ENCODE measurements at places on chromosomes 1 and 21.

GRCh38 chr21:45261093-45261492 lies 26.6 kb downstream of the POFUT2 start:
- DNase-seq: no peak

GRCh38 chr1:147904726-147905125 lies 2.1 kb downstream of the GJA8 start:
- no peak for DNase-seq

DNA sequence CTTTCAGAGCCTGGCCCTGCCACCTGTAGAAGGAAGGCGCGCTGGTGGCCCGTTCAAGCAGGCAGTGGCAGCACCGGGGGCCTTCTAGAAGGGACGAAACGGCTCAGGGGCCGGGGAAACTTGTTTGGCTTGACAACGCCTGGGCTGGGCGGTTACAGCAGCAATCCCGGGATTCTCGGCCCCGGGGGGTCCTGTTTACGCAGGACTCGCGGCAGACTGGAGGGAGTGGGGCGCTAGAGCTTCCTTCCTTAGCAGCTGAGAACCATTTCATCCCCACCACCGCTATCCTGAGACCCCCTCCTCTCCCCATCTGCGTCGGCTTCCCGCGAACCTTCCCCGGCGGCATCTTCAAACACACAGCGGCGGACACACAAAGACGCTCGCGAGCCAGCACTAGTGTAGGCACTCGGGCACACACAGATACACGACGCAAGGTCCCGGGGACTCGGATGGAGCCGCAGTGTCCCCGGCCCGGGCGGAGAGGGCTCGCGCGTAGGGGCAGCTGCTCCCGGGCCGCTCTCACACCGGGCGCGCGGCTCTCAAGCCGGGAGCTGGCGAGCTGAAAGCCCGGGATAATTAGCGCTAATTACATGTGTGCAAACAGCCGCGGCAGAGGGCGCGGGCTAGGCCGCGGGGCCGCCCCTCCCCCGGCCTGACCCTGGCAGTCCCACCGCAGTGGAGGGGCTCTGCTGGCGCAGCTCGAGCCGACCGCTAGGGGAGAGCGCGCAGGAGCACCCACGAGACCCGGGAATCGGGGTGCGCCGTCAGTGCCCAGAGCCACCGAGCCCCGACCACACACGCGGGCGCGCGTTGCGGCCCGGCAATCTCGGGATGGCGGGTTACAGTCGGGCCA lies 271.4 kb downstream of the FOXD2 start:
- DNase-seq: no peak

DNA sequence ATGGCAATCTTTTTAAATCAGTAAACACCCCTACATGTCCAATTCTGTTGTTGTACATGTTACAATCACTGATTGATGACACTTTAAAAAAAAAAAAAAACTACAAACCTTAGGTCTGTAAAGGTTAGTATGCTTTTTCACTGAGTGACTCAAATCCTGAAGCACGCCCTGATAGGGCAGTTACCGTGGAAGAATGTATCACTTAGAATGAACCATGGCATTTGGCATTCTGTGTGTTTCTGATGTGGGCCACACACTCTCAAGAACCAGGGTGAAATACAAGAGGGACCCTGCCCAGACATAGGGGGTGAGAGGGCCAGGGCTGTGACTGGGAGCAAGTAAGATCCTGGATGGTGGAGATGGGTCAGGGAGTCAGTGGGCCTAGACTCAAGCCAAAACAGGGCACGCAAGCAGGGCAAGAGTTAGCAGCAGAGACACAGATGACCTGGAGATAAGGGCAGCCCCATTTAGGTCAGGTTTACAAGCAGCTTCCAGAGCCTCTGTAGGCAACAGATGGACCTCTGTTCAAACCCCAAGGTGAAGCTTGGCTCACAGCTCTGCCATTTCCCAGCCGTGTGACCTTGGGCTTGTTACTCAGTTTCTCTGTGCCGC lies 47.6 kb upstream of the DMRTB1 start:
- DNase-seq: peak; percentile 25

DNA sequence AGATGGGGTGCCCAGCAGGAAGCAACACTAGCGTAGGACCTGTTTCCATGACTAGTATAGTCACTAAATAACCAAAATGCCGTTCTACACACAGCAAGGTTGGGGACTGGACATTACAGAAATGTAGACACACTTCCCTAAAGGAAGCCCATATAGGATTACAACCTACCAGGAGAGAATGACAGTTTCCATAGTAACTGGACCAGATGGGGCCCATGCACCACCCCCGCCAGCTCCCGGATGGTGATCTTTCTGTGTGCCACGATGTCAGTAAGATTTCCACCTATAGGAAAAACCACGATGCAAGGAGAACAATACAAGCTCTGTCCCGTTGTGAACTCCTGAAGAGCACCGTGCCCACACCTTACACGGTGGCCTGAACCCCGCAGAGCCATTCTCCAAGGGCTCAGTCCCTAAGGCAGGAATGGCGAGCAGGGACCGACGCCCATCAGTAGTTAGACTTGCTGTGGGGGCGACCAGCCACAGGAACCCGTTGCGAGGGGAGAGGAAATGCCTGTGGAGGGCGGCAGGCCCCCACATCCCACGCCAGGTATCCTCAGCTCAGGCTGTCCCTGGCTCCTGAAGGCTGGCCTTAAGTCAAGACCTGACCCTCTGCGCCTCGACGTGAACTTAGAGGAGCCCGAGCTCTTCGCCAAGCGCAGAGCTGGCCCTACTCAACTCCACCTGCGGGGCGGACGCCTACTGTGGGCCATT lies 13.6 kb upstream of the CEP85 start:
- no peak for DNase-seq

DNA sequence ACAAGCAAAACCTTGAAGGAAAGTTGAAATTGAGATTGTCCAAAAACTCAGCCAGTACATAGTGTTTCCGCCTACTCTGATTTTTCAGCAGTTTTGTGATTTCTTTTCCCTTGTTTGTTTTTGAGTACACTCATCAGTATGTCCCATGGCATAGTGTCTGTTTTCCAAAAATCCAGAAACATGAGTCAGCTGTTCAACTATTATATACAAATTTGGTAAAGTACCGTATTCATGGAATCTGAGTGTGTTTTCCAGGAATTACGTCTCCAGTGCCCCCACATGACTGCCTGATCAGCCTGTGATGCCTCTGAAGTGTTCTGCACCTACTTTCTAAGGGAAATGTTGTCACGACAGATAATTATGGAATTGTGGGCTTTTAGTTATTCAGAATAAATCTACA lies 186.8 kb downstream of the LTN1 start:
- peak; percentile 97 for DNase-seq

GRCh38 chr1:23376890-23377811 lies 7.5 kb upstream of the ZNF436 start:
- peak; percentile 90 for DNase-seq

GRCh38 chr21:46181436-46181835 lies 2.8 kb downstream of the SPATC1L start:
- no peak for DNase-seq

DNA sequence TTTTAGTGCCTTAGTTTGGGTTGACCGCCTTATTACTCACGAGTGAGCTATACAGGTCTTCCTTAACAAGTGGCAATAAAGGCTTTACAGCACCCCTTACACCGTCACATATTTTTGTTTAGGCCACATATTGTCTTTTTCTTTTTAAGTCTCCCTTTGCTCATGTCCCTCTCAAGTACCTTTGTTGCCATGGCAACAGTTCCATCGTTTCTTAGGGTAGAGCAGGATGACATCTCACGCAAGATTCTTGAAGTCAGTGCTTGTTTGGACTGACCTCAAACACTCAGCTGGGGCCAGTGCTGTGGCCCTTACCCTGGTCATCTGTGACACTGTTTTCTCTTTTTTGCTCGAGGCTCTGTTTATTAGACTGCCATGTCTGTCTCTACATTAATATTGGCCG lies 69.8 kb downstream of the PBX1 start:
- DNase-seq: no peak

DNA sequence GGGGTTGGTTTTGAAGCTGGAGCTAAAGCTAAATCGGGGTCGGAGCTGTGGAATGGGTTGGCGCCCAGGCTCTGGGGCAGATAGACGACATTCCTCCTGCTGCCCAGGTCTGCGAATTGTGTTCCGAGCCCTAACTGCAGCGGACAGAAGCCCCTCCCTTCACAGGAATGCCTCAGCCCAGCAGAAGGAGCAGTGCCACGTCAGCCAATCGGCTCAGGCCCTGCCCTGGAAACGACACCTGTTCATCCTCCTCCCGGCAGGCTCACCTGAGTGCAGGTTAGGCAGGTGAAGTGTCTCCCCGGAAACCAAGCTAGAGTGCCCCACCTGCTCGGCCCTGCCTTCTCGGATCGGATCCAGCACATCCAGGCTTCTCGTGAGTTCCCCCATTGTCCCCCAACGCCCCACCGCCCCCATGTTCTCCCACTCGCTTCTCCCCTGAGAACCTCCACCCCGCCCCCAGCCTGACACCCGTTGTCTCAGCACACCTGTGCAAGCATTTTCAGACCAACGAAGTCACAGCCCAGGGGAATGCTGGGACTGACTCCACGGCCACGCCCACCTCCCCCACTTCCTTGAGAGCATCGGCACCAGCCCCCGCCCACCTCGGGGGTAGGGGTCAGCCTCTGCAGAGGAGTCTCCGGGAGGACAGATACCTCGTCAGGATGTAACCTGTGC lies 775 bp downstream of the TMEM125 start:
- DNase-seq: no peak

DNA sequence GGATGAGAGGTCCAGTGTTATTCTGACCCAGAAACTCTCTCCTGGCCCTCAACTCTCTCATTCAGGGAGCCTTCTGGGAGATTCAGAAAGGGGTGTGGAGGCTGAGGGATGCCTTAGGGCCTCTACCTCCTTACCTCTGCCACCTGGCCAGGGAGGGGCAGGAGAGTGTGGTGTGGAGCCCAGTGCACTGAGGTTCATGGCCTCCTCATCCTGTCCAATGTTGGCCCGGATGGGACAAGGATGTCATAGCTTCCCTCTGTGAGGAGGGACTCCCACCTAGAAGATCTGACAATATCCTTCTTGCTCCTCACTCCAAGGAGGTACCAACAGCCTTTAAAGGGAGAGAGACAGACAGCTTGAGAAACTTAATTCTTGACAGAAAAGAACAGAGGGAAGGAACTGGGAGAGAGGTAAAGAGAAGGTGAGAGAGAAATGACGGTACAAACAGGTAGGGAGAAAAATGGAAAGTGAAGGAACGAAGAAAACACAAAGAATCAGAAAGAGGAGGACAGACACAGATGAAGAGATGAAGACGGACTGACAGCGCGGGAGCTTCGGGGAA lies 779 bp downstream of the BEND5 start:
- no peak for DNase-seq

DNA sequence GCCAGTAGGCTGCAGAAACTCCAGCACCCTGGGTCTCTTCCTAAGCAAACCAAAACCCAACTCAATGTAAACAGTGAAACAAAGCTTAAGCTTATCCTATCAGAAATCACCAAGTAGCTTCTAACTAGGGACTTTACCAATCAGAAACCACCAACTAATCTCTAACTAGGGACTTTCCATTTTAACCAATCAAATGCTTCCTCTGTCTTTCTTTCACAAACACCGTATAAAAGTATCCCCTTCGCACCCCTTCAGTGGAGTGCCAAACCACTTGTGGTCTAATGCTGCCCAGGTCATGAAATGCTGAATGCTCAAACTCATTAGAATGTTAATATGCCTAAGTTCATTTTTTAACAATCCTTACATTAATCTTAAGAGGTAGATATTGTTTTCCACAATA lies 250.5 kb upstream of the DUSP10 start:
- no peak for DNase-seq

- DNase-seq: no peak
Observed at GRCh38 chr1:40842691-40843090, 19.5 kb downstream of the CITED4 start.

Measured in IMR-90 (cell line).